Activated CD4-positive, alpha-beta T cell treated with anti-CD3 and anti-CD28 coated beads for 1 hour (primary cell): ENCODE measurements at places on chromosomes 2 and 18.

- no peak for DNase-seq
Measured at GRCh38 chr2:74831693-74832530, 2.0 kb upstream of the HK2 start.

- no peak for DNase-seq
Measured at GRCh38 chr2:241241669-241242068, 53.2 kb downstream of the ANO7 start.

GRCh38 chr2:112607680-112608438 is 23.4 kb downstream of the CHCHD5 start:
- DNase-seq = no peak

GRCh38 chr2:11505652-11506610 is 27.9 kb upstream of the GREB1 start:
- DNase-seq = no peak

GRCh38 chr18:63588909-63589308 is 1.8 kb downstream of the SERPINB13 start:
- DNase-seq = no peak

- no peak for DNase-seq
Measured at GRCh38 chr2:45330637-45331409, 280.2 kb downstream of the SRBD1 start.

- no peak for DNase-seq
Measured at GRCh38 chr2:191611614-191612013, 66.3 kb upstream of the NABP1 start.

- DNase-seq = no peak
Measured at GRCh38 chr2:192194265-192194865, 368 bp downstream of the TMEFF2 start.

GRCh38 chr2:29209551-29209950 is 94.3 kb downstream of the CLIP4 start:
- no peak for DNase-seq

- DNase-seq = no peak
Measured at GRCh38 chr2:195937176-195937575, 131.5 kb downstream of the DNAH7 start.

- DNase-seq = no peak
Measured at GRCh38 chr2:168583710-168584521, 127.8 kb downstream of the CERS6 start.

- no peak for DNase-seq
Measured at GRCh38 chr2:101770726-101771125, 73.2 kb downstream of the MAP4K4 start.

DNA sequence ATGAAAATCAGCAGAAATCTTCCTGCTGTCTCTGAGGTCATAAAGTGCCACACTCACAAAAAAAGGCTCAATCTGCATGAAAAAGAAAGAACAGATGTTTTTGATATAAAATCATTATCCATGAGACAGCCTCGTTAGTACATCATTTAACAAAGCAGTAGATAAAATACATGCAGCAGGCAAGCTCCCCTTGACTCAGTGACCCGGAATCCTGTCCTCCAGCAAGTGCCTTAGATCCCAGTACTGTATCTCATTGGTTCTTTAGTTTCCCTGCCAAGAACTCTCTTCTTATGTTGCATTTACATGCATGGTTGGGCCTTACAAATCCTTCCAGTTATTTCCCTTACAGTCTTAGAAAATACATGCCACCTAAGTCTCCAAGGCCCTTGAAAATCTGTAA is 148.9 kb upstream of the CCDC195 start:
- no peak for DNase-seq

GRCh38 chr2:3194828-3195227 is 182.8 kb downstream of the EIPR1 start:
- no peak for DNase-seq

DNA sequence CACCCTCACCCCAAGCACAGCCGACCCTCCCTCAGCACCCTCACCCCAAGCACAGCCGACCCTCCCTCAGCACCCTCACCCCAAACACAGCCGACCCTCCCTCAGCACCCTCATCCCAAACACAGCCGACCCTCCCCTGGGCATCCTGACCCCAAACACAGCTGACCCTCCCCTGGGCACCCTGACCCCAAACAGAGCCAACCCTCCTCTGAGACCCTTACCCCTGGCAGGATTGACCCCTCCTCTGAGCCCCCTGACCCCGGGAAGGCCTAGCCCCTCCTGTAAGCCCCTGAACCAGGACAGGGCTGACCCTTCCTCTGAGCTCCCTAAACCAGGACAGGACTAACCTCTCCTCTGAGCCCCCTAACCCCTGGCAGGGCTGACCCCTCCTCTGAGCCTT is 84.4 kb upstream of the RAB6C start:
- no peak for DNase-seq

- no peak for DNase-seq
Measured at GRCh38 chr2:160139991-160140390, 60.1 kb downstream of the ITGB6 start.

- no peak for DNase-seq
Measured at GRCh38 chr2:9720352-9721093, 89.7 kb upstream of the YWHAQ start.

DNA sequence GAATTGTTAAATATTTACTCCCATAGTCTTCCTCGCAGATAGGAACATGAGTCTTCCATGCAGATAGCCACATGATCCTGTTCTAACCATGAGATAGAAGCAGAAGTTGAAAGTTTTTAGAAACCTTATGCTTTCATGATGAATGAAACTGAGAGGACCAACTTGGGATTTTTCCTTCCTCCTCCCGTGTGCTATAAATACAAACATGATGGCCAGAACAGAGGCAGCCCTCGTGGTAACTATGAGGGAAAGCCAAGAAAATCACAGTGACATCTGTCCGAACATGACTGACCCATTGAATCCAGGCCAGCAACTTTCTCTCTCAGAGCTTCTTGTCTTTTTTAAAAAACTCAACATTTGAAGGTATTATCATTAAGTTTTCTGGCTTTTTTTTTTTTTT is 78.5 kb downstream of the ACAA2 start:
- no peak for DNase-seq

GRCh38 chr2:240644171-240644651 is 18.9 kb downstream of the GPR35 start:
- DNase-seq = no peak

GRCh38 chr2:189177251-189177840 is 2.2 kb downstream of the COL5A2 start:
- no peak for DNase-seq

DNA sequence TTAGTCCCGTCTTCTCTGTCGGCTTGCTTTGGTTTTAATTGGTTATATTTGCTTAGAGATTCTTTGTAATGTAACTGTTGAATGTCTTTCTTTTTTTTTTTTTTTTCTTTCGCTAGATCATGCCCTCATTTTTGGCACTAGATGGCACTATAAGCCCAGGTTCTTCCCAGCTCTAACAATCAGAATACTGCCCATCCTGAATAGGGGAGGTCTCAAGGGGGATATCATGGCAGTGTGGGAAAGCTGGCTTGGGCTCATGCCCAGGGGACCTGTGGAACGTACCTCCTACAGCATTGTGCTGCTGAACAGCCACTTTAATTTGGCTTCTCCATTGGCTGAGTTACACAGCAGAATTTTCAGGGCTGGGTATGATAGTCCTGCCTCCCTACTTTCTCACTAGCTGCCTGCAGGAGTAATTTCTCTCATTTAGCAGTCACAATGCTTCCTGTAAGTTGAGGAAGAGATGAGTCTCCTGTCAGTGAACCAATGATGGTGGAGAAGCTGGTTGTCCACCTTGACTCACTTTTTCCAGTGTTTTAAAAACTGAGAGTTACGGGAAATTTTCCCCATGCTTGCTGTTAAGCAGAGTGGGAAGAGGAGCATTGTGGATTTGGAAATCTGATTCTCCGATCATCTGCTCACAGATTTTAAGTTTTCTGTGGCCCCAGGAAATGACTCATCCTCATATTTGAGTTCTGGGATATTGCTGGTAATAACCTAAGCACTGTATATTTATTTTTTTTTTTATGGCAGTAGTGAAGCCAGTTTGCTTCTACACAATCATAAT is 47.2 kb downstream of the RAD51AP2 start:
- no peak for DNase-seq

DNA sequence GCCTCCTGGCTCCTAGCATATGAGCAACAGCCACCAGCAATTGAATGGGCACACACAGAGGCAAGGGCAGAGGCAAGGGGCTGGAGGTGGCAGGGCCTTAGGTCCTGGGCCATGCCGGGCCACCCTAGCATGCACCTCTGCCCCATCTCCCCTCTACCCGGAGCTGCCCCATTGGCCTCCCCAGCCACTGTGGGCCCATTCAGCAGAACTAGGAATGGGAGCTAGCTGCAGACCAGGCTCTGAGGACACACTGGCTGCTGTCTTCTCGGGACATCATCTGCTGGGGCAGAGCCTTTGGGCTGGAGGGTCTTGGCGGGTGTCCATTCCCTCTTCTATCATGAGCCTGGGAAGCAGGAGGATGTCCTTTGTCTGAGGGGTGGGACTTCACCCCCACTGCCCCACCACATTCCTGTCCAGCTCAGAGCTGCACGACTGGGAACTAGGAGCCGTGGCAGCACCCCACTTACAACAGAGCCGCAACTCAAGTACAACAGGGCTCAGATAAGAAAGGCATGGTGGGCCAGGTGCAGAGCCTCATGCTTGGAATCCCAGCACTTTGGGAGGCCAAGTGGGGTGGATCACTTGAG is 800 bp downstream of the VIL1 start:
- DNase-seq = no peak

DNA sequence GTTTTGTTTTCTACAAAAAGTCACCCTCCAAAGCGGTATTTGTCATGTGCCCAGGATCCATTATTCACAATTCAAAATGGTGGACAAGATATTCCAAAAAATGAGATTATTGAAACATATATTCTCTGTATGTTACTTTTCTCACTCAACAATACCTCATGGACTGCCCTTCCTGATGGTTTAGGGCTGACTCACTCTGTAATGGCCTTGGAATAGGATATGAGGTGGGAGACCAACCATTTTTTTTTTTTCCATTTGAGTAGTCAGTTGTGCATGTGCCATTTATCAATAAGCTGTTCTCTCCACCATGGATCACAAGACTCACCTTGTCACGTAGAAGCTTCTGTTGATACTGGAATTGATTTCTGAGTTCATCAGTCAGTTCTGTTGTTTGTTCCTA is 64.5 kb downstream of the LYPD6 start:
- DNase-seq = no peak

DNA sequence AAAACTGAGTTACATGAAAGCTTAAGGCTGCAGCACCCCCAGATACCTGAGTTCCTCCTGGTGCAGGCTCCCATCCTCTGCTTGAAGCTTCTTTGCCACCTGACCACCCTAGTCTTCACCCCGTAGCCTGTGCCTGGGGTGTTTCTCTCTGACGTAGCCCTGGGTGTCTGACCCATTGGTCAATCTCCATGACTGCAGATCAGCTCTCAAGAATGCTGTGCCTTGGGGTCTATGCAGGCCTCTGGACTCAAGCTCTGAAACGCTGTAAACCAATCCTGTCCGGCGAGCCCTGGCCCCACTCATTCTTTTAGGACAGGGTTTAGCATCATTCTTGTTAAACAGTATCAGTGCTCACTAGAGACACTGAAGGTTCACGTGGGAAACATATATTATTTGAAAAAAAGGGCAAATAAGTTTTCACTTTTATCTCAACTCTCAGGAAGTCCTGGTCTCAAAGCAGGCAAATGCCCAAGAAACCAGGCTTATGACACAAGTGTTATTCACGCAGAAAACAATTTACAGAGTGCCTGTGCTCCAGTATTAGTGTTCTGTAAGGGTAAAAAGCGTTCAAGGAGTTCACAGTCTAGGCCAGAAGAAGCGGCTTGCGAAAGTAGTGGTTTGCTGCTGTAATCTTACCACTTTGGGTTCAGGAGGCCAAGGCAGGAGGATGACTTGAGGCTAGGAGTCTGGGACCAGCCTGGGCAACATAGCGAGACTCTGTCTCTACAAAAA is 22.8 kb upstream of the PPP4R1 start:
- no peak for DNase-seq

- DNase-seq = no peak
Measured at GRCh38 chr2:158463496-158464095, 6.8 kb downstream of the PKP4 start.

GRCh38 chr2:104599787-104600510 is 254.0 kb upstream of the POU3F3 start:
- no peak for DNase-seq

- DNase-seq = no peak
Measured at GRCh38 chr2:229679393-229680125, 34.8 kb downstream of the DNER start.

GRCh38 chr2:25618676-25619075 is 54.7 kb downstream of the DTNB start:
- DNase-seq = no peak

DNA sequence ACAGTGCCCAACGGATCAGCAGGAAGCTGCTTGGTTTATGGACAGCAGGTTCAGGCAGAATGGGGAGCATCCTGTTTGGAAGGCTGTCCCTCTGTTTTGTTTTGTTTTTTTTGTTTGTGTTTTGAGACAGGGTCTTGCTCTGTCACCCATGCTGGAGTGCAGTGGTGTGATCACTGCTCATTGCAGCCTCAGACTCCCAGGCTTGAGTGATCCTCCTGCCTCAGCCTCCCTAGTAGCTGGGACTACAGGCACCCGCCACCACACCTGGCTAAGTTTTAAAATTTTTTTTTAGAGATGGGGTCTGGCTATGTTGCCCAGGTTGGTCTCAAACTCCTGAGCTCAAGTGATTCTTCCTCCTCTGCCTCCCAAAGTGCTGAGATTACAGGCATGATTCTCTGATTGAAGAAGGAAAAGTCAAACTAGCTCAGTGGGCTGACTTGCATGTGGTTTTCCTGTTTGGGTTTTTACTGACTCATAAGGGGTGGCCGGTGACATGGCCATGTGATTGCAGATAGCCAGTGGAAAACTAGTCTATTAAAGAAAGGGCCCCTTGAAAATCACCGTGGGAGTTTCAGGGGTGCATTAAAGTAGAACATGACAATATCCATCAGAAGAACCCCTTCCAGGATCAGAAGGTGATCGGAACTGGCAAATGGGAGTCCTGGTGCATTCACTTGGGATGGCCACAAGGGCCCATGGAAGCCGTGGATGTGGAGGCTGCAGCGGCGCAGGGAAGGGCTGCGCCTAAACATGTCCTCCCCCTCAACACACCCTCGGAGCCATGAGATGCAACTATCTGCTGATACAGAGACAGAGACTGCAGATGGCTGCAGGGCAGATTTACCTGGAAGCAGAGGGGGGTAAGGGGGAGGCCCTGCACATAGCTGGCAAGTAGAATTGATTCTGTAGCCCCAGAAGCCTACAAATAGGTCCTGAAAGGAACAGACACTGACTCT is 26.5 kb downstream of the AQP12B start:
- no peak for DNase-seq

- no peak for DNase-seq
Measured at GRCh38 chr2:177952151-177952550, 120.4 kb downstream of the PDE11A start.

- no peak for DNase-seq
Measured at GRCh38 chr2:216078776-216079175, 2.8 kb downstream of the PECR start.
